Stimulated activated CD4-positive, alpha-beta T cell treated with anti-CD3 and anti-CD28 coated beads, Interleukin-12 subunit alpha, Interleukin-12 subunit beta, amount 100 ng/mL, for 24 hours (primary cell): ENCODE measurements at places on chromosomes 11 and 22.

GRCh38 chr11:62553839-62554361, 7.3 kb upstream of the AHNAK start:
- DNase-seq, result no peak

DNA sequence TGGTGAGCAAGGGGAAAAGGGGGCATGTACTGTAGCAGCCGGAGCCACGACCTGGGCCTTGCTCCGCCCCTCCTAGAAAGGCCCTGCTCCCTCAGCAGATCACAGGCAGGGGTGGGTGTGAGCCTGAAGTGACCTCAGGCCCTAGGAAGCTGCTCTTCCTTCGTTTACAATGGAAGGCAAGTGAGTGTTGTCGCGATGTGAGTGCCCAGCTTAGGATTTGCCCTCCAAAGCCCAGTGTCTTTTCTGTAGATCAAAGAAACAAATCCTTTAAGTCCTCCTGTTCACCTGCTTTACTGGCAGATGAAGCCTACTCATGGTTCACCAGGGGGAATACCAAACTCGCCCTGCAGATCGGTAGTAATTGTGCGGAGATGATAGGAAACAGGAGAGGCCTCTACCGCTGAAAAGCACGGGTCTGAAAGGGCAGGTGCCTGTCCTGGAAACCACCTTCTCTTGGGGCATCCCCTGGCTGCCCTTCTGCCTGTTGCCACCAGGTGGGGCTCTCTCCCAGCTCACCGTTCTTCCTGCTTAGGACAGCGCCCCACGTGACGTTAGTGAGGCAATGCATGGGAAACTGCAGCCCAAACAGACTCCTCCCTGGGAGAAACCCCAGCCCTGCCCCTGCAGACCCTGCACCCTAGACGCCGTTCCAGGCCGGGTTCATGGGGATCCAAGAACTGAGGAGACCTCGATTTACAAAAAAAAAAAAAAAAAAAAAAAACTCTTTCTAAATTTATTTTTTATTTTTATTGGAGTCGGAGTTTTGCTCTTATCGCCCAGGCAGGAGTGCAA, 45.9 kb upstream of the RAB1B start:
- DNase-seq, result peak; percentile 87

DNA sequence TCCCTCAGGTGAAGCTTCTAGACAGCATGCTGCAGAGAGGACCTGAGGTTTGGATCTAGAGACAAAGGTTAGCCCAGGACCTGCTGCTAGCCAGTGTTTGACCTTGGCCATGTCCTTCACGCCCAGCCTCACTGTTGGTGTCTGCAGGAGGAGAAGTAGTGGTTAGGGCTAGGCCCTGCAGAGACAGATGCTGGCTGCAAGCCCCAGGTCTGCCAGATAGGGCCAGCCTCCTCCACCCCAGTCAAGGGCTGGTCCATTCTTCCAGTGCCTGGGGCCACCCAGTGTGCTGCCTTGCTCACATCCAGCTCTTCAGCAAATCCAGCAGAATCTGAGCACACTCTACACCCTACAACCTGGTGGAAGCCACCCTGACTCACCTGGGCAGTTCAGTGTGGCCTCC, 21.5 kb upstream of the MIEF1 start:
- no peak for DNase-seq

GRCh38 chr22:37088750-37089408, 20.6 kb downstream of the TMPRSS6 start:
- DNase-seq, result no peak

GRCh38 chr22:33919391-33920196, 682 bp downstream of the LARGE1 start:
- no peak for DNase-seq

DNA sequence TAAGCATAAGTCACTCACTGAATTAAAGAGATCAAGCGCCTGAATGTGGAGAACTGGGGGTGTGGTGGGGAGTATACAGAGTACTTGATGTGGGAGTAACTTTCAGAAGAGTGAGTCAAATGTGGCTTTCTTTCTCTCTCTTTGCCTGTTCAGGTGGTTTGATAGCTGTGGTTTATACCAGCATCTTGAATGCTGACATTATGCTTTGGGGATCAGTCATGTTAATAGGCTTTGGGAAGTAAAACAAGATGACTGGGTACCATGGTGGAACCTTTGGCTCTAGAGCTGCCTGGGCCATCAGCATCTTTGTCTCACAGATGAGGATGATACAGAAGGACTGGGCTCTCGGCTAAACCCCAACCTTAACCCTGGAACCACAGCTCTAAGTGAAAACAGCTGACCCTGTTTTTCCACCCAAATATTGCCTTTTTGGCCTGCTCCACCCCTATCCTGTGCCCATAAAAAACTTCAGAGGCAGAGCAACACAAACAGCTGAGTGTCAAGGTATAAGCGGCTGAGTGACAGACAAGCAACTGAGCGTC, 58.2 kb upstream of the GNAZ start:
- DNase-seq, result peak; percentile 34

DNA sequence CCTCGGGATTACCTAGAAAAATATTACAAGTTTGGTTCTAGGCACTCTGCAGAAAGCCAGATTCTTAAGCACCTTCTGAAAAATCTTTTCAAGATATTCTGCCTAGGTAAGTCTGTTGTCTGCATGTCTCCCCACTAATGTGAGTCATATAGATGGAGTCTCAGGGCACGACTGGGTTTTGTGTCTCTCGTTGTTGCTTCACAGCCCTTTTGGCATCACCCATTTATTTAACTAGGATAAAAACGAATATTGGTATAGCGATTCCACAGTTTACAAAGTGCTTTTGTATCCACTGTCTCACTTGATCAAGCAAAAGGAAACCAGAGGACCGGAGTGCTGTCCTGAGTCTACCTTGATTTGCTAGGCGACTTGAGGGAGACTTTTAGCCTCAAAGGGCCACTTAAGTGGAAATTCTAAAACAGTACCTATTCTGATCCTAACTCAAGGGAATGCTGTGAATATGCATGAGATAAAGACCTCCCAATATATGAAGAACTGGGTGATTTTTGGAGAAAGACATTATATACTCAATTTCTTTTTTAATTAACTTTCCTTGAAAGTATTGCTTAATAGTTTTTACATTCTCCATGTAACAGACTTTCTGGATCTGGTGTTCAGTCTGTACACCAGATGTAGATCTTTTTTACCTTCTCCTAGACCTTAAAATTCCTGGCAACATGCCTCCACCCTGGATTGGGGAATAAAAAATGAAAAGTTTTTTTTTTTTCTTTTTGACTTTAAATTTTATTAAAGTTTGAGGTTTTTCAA, 590 bp downstream of the NNMT start:
- no peak for DNase-seq

DNA sequence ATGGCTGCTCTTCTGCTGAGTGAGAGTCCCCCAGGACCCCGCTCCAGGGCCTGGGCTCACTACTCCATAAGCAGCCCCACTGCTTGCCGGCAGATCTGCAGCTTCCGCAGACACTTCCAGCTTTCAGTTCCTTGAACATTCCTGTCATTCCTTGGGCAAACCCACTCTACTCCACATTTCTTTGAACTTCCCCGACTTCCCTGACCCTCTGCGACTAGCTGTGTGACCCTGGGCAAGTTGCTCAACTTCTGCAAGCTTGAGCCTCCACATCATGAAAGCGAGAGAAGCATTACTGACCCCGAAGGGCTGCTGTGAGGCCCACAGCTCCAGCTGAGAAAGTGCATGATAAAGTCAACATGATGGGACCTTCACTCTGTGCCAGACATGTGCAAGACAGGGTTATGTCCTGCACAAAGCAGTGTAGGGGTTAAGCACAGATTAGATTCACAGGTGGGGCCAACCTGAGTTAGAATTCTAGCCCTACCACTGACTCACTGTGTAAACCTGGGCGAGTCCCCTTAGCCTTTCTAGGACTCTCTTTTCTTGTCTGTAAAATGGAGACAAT, 51.8 kb downstream of the THAP12 start:
- no peak for DNase-seq

DNA sequence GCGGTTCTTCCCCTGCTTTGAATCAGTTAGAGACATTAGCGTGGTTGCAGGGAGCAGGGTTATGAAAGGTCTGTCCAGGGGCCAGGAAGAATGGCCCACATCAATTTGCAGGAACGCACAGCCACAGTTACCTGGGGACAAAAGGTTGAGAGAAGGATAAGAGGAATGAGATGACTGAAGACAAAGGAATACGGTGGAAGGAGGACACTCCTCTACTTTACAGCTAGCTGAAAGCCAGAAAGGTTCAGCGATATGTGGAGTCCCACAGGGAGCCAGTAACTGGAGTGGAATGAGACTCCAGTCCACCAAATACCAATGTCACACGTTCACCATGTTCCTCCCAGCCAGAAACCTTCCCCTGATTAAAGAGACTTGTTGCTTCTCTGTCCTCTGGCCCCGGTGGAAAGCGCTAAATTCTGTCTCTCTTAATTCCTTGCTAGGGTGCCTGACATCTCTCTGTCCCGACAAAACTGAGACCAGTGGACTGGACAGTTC, 10.7 kb downstream of the XNDC1N start:
- no peak for DNase-seq

DNA sequence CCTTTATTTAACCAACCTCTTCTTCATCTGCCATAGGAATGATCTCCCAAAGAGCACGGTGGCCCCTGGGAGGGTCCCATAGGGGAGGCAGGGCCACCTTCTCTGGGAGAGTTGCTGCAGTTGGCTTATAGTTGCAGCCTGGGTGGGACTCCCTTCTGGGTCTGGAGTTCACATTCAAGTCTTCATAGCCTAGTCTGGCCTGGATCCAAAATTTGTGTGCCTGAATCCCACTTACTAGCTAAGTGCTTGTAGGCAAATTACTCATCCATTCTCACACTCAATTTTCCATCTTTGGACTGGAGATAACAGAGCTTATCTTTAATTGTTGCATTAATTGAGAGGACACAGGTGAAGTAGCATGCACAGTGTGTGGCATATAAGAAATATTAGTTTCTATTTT, 163.6 kb downstream of the GRIK4 start:
- DNase-seq, result no peak

DNA sequence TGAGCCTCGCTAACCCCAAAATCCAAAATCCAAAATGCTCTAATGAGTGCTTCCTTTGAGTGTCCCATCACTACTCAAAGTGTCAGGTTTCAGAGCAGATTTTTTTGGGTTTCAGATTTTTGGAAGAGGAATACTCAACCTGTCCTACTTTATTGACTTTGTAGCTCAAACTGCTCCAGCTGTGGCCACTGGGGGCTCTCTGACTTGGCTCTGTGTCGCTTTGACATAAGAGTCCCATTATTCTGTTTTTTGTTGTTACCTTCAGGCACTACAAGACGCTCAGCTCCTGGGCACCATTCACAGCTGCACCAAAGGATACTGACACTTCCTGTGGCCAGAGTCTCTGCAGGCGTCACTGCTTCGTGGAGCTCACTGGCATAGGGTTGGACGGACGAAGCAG, 41.1 kb downstream of the PHF21B start:
- DNase-seq, result no peak

DNA sequence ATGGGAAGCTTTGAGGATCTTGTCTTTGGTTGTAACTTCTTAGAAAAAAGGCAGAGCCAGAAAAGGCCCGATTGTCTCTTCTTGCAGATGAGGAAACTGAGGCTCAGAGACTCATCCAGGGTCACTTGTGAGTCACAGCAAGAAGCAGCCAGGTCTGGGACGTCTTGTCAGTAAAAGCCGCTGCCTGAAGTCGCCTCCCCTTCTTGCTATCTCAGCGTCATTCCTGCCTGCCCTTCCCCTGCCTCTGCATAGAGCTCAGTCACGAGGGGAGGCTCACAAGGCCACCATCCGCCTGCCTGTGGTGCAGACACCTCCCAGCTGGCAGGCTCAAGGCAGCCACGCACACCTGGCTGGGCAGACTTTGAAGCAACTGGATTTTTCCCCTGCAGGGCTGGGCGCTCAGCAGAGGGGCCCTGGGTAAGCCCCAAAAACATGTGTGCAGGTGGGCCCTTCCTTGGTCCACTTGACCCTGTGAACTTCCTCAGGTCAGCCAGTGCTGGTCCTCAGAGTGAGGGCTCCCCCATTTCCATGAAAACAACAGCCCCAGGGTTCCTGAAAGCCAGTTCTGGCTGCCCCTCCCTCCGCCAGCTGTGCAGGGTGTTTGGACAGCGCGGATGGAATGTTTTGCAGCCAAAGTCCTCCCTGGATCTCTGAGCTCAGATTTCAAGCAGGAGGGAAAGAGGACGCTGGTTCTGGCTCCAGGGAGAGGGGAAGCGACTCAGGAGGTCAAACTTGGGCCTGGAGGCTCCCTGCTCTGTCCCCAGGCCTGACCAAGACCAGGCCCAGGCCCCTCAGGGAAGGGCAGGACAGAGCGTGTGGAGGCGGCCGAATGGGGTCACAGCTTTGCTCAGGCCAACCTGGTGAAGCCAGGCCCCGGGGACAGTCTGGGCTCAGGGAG, 6.0 kb upstream of the RAB3IL1 start:
- DNase-seq, result no peak

DNA sequence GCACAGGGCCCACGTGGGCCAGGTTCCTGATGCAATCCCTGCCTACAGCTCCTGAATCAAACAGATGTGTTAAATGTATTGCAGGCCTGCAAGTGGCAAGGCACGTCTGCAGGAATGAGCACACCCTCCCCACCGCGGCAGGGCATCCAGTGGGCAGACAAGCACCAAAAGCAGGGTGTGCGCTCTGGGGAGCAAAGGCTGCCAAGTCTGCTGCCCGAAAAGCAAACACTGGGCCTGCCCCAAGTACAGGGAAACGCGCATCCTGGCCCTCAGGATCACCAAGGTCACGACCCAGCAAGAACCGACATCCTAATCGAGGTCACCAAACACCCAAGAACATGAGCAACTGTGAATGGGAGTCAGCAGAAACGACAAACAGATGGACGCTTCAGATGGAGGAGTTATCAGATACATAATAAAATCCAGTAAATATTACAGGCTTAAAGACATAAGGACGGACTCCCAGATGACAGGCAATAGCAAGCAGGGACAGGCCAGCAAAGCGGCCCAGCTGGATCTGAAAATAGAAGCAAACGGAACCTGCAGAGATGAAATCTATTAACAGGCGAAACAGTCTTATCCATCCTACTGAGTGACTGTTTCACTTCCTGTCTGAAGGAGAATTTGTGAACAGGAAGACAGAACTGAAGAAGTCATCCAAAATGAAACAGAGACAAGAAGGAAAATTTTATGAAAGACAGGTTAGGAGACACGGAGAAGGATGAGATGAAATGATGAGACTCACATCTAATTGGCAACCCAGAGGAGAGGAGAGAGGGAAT, 26.7 kb downstream of the CARS1 start:
- no peak for DNase-seq

DNA sequence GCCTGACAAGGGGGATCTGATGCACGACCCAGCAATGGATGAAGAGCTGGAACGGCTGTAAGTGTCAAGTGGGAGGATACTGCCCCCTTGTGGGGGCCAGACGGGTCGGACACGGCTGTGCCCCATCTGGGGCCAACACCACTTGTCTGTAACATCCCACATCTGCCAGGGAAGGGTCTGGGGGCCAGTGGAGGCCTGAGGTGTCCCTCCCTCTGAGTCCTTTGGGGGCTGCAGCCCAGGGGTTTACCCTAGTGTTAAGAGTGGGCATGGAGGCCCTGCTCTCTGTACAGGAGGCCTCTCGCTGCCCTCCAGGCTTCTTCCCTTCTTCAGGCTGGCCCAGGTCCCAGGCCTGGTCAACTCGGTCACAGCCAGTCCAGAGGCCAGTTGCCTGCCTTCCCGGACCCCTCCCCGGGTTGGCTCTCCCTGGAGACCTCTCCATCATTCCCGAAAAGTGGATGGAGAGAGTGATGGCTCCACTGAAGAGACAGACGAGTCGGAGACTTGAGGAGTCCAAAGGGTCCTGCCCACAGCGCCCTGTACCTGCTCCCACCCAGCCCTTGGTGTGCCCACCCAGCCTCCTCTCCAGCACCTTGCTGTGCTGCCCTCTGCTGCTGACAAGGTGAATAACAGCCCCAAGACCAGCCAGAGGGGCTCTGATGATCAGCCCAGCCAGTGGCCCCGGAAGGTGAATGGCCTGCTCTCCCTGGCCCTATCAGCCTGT, 15.4 kb downstream of the ARFGAP2 start:
- DNase-seq, result peak; percentile 47

- DNase-seq, result no peak
Measured at GRCh38 chr11:62726915-62727164, 417 bp downstream of the HNRNPUL2 start.
